ENCODE measurements at places on chromosomes 3 and 15.

DNA sequence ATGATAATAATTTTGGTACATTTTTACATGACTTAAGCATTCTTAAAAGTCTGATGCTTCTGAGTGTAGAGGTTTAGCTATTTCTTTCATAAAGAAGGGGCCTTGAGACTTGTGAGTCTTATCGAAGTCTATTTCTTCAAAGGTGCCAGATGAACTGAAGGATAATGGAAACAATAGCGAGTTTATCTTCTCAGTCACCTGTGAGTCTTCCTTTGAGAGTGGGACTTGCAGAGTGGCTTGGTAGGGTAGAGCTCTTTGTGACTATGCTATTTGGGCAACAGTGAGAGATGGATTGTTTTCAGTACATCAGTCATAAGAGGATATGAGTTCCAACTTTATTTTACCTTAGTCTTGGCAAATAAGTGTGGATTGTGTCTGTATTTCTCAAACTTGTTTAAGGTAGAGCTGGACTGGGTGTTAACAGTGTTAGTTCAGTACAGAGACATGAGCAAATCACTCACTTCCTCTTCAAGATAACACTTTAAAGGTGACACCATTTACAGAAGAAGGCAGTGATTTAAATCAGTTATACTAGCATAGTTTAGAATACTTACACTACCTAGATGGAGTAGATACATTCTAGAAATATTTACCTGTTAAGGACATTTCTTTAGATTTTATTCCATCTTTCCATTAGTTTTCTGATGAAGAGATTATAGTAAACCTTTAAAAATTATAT, 3.2 kb downstream of the AKAP13 start:
- no peak for DNase-seq

DNA sequence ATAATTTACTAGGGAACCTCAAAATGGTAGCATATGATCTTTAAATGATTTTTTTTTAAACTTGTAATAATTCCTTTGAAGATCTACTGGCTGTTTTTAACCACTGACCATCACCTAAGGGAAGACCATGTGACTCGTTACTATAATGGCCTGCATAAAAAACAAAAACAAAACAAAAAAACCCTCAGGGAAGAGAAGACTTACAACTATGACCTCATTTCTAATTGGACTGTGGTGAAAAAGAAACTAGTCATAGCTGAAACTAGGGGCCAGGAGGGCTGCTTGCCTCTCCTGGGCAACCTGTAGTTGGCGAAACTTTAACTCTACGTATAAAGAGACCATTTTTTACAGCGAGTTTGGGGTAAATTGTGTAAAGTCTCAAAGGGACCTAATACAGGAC, 23.0 kb downstream of the PAQR9 start:
- DNase-seq: no peak

- no peak for DNase-seq
Measured at GRCh38 chr3:113205481-113205880, 5.9 kb upstream of the BOC start.

- no peak for DNase-seq
Measured at GRCh38 chr3:46664971-46665762, 28.3 kb downstream of the ALS2CL start.

DNA sequence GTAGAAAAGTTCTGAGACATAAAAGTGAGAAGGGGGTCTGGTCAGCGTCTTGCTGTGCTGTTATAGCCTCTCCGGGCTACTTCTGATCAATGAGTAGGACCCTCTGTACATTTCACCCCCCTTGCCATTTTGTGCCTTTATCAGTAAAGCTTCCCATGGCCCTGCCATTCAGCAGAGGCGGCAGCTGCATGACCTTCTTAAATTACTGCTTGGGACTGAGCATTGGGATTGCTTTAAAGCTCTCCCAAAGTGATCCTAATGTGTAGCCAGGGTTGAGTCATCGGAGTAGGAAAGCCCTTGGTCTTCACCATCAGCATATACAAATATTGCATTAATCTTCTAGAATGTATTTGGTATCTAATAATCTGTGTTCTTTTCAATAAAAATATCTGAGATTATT, 70.2 kb downstream of the FMN1 start:
- DNase-seq: no peak

Data from activated naive CD8-positive, alpha-beta T cell treated with anti-CD3 and anti-CD28 coated beads for 36 hours (primary cell).